ENCODE measurements at places on chromosomes 3 and 15. TPM values are rescaled to one million over a fixed set of nuclear protein-coding genes. Genes with fewer than 3 reads are reported as not detected.
A peak's percentile ranks its signal among the peaks of the same experiment; 100 is the strongest.

GRCh38 chr15:36499412-36500389 is 79.7 kb upstream of the CDIN1 start:
- peaks cover 4% of the 10 kb centered on the region for H3K27me3 ChIP-seq
- H3K36me3 ChIP-seq, result no peaks in the 10 kb centered on the region
- H3K4me1 ChIP-seq, result no peaks in the 10 kb centered on the region
- H3K4me3 ChIP-seq, result no peak overlapping the region
- H3K27ac ChIP-seq, result no peak overlapping the region
- DNase-seq, result no peak

GRCh38 chr3:126287171-126287535 is 70.1 kb downstream of the KLF15 start:
- DNase-seq, result no peak
- H3K4me1 ChIP-seq, result peaks cover 2% of the 10 kb centered on the region
- no peaks in the 10 kb centered on the region for H3K36me3 ChIP-seq
- H3K27me3 ChIP-seq, result peaks cover 44% of the 10 kb centered on the region

- H3K4me3 ChIP-seq, result no peak overlapping the region
- DNase-seq, result no peak
- no peak overlapping the region for H3K27ac ChIP-seq
- no peaks in the 10 kb centered on the region for H3K27me3 ChIP-seq
These were observed 27.9 kb upstream of the PRTG start for GRCh38 chr15:55770806-55771205.

DNA sequence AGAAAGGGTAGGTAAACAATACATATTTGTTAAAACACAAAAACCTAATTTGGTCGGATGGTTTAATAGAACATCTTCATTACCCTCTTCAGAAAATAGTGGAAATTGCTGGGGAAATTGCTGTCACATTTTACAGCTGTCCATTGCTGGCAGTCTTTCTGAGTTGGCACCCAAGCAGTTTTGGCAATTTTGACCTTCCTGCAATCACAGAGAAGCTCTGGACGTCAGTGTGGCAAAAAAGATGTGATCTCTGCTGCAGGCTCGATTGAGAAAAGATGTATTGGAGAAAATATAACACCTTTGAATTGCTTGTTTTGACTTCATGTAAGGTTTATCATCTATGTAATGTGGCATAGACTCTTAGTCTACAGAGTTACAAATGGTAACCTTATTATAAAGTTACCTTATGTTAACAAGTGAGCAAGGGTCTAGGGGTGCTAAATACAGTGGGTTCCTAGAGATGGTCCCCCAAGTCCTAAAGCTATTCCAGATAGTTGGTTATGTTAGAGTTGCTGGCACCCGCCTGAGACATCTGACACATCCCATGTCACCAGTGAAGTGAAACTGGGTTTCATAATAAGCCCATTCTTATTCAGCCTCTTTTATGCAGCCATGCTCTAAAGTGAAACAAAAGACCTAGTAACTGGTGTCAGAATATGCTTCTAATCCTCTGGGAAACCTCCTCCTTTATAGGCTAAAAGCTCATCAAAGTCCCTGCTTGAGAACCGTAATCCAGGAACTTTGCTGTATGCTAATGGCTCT is 14.0 kb downstream of the UBE2E1 start:
- H3K36me3 ChIP-seq, result peaks cover 23% of the 10 kb centered on the region
- H3K27ac ChIP-seq, result no peak overlapping the region
- H3K4me3 ChIP-seq, result no peak overlapping the region
- H3K4me1 ChIP-seq, result peaks cover 21% of the 10 kb centered on the region
- H3K27me3 ChIP-seq, result no peaks in the 10 kb centered on the region

The SCAANT1 gene
- not detected for total RNA-seq

GRCh38 chr15:68550498-68551295 is 28.1 kb upstream of the CORO2B start:
- no peaks in the 10 kb centered on the region for H3K36me3 ChIP-seq
- H3K4me3 ChIP-seq, result no peak overlapping the region

DNA sequence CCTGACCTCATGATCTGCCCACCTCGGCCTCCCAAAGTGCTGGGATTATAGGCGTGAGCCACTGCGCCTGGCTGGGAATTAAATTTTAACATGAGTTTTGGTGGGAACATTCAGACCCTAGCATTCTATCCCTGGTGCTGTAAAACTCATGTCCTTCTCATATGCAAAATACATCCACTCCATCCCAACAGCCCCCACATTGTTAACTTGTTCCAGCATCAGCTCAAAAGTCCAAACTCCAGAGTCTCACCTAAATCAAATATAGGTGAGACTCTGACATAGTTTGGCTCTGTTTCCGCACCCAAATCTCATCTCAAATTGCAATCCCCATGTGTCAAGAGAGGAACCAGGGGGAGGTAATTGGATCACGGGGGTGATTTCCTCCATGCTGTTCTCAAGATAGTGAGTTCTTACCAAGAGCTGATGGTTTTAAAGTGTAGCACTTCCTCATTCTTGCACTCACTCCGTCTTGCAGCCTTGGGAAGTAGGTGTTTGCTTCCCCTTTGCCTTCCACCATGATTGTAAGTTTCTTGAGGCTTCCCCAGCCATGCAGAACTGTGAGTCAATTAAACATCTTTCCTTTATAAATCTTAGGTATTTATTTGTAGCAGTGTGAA is 96.2 kb upstream of the PLCL2 start:
- no peak for DNase-seq
- H3K27me3 ChIP-seq, result peaks cover 4% of the 10 kb centered on the region
- H3K36me3 ChIP-seq, result no peaks in the 10 kb centered on the region

GRCh38 chr15:52789601-52790168 is 451 bp downstream of the ONECUT1 start:
- no peak overlapping the region for H3K27ac ChIP-seq
- peaks cover 87% of the 10 kb centered on the region for H3K27me3 ChIP-seq
- no peak for DNase-seq

GRCh38 chr3:192920411-192920810 is 2.8 kb upstream of the MB21D2 start:
- peaks cover 6% of the 10 kb centered on the region for H3K36me3 ChIP-seq
- H3K27me3 ChIP-seq, result peaks cover 50% of the 10 kb centered on the region
- no peak overlapping the region for H3K4me3 ChIP-seq

DNA sequence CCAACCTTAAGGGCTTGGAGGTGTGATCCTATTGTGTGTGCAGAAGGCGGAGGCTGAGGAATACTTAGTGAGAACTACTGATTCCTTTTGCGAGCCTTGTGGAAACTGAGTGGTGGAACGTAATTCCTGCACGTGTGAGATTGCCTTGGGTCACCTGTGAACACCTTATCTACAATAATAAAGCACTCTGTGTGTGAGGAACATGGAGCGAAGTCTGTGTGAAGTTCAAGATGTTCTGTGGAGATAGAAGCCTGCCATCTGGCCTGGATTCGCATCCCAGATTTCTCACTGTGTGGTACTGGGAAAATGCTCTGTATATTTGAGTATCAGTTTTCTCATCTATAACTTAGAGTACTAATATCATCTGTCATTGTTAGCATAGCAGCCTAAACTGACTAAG is 179.5 kb upstream of the PDZRN3 start:
- DNase-seq, result no peak
- H3K4me3 ChIP-seq, result no peak overlapping the region
- H3K27me3 ChIP-seq, result no peaks in the 10 kb centered on the region

The RHCG gene
- total RNA-seq, result not detected

The BNC1 gene
- not detected for total RNA-seq

DNA sequence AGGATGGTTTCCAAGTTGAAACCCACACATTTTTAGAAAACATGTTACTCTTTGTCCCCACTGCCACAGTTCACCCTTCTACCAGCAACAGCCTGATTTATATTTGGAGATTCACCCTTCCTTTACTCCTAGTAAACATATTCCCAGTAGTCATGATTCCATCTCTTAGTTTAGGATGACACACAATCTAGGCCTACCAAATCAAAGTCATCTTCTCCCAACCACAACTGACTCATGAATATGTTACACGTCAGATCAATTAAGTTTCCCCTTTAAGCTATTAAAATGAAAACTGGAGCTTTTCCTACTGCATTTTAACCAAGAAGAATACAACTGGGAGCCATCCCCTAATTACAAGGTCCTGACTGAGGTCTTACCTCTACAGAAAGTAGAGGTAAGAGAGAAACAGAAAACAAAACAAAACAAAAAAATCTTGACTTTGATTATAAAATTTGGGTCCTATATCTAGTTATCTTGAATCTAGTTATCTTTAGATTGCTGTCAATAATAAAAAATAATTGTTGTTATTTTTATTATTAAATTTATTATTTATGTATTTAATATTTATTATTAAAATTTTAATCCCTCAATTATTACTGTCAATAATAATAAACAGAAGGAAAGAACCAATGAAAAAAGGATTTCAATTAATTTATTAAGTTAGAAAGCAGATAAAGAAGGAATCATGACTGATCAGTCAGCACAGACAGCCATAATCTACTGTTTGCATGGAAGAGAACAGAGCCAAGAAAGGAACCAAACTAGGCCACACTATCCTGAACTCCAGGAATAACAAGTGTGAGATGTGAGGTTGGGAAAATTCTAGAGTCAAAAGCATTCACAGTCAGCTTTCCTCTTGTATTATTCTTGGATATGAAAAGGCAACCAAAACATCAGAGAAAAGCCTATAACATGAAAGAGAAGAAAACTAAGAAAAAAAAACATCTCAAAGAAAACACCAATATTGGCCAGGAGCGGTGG is 12.5 kb downstream of the DPH6 start:
- peaks cover 20% of the 10 kb centered on the region for H3K36me3 ChIP-seq
- H3K27ac ChIP-seq, result no peak overlapping the region
- H3K4me3 ChIP-seq, result no peak overlapping the region
- H3K27me3 ChIP-seq, result no peaks in the 10 kb centered on the region
- no peaks in the 10 kb centered on the region for H3K4me1 ChIP-seq

GRCh38 chr3:36635731-36636130 is 128.6 kb downstream of the DCLK3 start:
- no peaks in the 10 kb centered on the region for H3K27me3 ChIP-seq
- no peak for DNase-seq
- H3K36me3 ChIP-seq, result no peaks in the 10 kb centered on the region
- H3K4me1 ChIP-seq, result no peaks in the 10 kb centered on the region

DNA sequence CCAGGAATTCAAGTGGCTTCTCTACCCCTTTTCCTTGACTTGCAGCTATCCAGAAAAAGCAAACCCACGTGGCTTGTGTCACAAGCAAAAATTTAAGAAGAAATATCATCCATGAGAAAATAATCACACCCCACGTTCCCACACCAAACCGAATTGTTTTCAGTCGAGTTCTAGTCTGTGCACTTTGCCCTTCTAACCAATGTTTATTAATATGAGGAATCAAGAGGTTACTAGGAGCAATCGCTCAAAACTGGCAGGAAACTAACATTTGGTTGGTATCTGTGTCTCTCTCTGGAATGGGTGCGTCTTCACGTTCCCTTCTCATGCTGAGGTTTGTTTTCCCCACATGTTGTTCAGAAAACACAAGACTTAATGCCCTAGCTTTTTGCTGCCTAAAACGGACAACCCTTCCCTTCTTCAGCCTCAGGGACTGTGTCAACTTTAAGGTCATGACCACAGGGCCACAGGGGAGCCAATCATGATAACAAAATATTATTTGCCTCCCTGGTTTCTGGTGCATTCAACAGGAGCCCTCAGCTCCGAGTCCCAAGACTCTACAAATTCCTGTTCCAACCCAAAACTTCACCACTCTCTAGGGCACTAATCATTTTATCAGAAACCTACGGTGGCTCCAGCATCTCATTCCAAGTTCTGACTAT is 41.4 kb upstream of the LMCD1 start:
- H3K27me3 ChIP-seq, result peaks cover 3% of the 10 kb centered on the region
- no peak for DNase-seq
- no peak overlapping the region for H3K4me3 ChIP-seq
- H3K27ac ChIP-seq, result no peak overlapping the region

DNA sequence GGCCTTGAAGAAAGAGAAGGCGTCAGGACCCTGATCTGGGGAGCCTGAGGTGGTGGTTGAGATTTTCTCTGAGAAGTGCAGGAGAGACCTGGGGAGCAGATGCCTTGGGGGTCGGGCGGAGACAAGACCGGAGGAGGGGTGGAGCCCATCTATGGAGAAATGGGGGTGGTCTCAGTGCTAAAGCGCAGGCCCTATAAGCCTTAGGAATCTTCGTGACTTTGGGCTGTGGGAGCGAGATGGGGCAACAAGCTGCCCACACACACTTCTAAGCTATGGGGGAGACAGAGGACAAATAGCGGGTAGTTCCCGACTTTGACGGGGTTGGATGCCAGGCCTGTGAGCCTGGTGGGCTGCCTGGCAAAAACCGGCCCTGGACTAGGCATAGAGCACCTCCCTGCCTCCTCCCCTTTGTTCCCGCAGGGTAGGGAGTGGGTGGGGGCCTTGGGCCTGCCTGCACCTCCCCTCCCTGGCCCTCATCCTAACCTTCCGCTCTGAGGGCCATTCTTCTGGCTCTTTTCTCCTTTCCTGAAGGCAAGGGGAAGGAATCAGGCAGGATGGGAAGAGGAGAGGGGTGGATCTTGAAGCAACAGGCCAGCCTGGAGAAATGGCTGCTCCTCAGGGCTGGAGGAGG is 880 bp downstream of the NISCH start:
- no peak for DNase-seq
- peaks cover 26% of the 10 kb centered on the region for H3K36me3 ChIP-seq
- peak overlapping the region; percentile 92 for H3K27ac ChIP-seq
- peaks cover 27% of the 10 kb centered on the region for H3K4me1 ChIP-seq
- no peaks in the 10 kb centered on the region for H3K27me3 ChIP-seq

DNA sequence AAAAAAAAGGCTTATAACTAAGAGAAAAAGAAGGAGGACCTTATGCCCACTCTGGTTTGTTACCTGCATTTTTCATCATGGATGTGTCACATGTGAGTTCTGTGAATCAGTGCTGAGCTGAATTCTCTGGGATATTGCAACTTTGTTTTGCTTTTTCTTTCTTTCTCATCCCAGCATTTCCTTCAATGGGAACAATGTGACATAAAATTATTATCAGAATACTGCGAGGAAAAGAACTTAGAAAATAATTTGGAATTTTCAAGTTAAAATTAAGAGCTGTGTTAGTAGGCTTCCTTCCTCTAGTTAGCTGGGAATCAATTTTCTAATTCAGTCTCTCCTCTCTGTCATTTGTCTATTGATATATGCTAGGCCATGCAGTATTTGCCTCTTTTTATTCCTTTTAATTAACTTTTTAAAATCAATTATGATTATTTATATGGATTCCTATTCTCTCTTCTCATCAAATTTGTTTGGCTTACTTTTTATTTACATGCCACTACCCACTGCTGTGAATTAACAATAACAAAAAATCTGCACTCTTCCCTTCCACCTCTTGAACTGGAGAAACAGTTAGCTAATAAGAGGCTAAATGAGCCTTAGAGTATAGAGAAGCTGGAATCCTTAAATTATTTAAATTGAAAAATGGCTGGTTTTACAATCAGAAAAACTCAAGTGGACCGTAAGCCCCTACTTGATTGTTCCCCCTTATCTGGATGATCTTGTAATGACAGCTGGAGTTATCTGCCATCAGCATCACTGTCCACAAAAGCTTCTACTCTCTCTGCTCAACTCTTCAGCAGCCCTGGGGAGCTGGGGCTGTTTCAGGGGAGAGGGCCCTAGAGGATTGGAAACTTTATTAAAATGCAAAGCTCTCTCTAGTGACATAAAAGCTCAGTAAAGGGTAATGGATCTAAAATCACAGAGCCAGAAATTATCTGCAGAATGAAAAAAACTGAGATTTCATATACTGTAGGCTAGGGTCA is 95.3 kb upstream of the SOX2 start:
- no peak for DNase-seq
- no peak overlapping the region for H3K27ac ChIP-seq
- no peaks in the 10 kb centered on the region for H3K4me1 ChIP-seq
- H3K27me3 ChIP-seq, result no peaks in the 10 kb centered on the region
- no peaks in the 10 kb centered on the region for H3K36me3 ChIP-seq

- no peak overlapping the region for H3K4me3 ChIP-seq
- H3K4me1 ChIP-seq, result no peaks in the 10 kb centered on the region
- H3K27ac ChIP-seq, result no peak overlapping the region
- no peak for DNase-seq
- H3K36me3 ChIP-seq, result no peaks in the 10 kb centered on the region
These were observed 160.7 kb upstream of the MCTP2 start for GRCh38 chr15:94070356-94071295.

- no peaks in the 10 kb centered on the region for H3K4me1 ChIP-seq
- no peaks in the 10 kb centered on the region for H3K36me3 ChIP-seq
- no peaks in the 10 kb centered on the region for H3K27me3 ChIP-seq
These were observed 531.0 kb upstream of the NR2F2 start for GRCh38 chr15:95799286-95800200.
